ENCODE measurements at places on chromosomes 4 and X.

DNA sequence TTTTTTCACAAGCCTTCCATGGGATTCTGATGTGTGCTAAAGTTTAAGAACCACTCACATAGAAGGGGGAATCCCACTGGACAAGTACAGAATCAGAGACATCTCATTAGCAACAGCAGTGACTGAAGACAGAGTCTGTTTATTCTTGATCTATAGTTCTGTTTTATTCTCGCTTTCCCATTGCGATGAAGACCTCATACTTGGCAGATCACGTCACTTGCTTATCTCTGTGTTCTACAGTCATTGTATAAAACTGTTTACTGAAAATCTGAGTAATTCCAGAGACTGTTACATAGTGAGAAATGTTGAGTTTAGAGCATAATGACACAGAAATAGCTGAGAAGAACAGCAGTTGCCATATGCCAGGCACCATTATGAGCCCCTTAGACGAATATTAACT, 185.5 kb downstream of the PTTG2 start:
- no peak for DNase-seq

- DNase-seq, result no peak
Measured at GRCh38 chr4:155402941-155403340, 26.2 kb upstream of the MAP9 start.

GRCh38 chrX:4627414-4627813, 914.0 kb upstream of the PRKX start:
- DNase-seq, result no peak

- DNase-seq, result no peak
Measured at GRCh38 chr4:64617800-64618199, 208.6 kb upstream of the TECRL start.

- peak; percentile 33 for DNase-seq
Measured at GRCh38 chr4:109969919-109970318, 57.2 kb downstream of the EGF start.

DNA sequence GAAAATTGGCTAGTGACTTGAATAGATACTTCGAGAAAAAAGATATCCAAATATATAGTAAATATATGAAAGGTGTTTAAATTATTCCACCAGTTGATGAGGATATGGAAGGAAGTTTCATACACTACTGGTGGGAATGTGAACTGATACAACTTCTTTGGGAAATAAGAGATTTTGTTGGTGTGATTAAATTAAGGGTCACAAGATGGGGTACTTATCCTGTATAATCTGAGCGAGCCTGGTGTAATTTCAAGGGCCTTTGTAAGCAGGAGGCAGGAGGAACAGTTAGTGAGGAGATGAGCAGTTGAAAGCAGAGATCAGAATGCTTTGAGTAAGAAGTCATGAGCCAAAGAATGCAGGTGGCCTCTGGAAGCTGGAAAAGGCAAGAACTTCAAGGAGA, 192.2 kb downstream of the KCTD8 start:
- no peak for DNase-seq

- DNase-seq, result peak; percentile 32
Measured at GRCh38 chr4:39045827-39046221, 13.6 kb upstream of the TMEM156 start.

DNA sequence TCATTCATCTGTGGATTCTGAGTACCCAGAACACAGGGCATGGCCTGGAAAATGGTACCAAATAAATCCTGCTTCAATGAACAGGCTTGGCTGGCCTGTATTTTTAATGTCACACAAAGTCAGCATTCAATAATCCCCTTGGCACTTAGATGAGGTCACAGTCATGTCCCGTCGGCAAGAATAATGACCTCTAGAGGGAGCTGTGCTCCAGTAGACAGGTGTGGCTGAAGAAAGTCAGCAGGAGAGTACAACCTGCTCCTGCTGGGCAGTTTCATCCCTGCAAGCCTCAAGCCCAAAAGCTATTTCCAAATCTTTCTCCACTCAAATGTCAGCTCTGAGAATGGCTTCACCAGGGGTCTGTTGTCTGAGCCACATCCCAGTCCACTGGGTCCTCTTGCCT, 404.0 kb upstream of the F9 start:
- DNase-seq, result no peak

DNA sequence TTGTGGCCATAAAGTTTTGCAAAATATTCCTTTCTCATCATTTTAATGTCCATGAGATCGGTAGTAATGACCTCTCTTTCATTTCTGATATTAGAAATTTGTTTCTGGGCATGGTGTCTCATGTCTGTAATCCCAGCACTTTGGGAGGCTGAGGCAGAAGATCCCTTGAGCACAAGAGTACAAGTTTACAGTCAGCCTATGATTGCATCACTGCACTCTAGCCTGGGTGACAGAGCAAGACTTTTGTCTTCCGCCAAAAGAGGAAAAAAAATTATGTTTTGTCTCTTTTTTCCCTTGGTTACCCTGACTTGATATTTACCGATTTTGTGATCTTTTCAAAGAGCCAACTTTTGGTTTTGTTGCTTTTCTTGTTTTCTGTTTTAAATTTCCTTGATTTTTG, 10.8 kb upstream of the NKAP start:
- DNase-seq, result no peak

GRCh38 chr4:1866189-1866661, 5.0 kb upstream of the NSD2 start:
- DNase-seq, result no peak

DNA sequence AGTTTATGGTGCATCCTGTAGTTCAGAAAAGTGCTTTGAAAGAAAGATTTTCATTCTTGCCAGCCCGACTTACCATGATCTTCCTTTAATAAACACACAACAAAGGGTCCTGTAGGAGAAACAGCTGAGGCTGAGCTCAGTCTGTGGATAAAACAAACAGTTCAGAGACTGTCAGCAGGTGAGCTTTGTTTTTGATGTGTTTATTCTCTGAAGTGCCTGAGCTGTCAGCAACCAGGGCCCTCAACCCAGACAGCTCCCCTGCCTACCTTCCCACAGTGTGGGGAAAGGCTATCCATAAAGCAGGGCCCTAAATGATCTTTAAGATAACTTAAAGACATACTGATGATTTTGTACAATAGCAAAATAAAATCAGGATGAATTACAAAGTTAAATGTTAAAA, 459.2 kb upstream of the GALNT7 start:
- no peak for DNase-seq

DNA sequence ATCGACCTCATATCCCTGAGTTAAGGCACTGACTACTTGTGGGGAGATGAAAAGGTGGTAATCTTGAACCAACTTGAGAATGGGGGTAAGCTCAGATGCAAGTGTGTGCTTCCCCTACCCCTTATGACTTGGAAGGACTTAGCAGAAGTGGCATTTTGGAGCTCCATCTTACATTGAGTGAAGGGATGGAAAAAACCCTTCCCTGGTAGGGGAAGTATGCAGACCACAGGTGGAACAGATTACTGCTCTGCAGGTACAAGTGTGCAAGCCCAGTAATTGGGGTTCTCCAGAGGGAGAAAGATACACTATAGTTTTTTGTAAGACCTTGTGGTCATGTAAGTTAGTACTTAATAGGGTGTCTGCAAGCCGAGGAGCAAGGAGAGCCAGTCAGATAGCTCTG, 12.2 kb upstream of the WDR1 start:
- no peak for DNase-seq

DNA sequence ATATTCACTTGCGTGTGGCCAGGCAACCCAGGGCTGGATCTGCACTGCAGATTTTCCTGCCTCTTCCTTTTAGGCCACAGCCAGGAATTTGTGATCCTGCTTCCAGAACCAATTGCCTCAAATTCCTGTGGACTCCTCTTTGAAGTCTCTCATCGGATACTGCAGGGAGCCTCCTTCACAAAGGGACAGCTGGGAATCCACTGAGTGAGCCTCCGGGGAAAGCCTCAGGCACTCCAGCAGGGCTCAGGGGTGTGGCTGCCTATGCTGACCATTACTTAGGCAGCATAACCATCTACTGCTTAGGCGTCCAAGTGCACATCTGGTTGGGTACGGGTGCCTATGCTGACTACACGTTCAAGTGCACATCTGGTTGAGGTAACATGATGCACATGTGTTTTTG, 321.5 kb downstream of the NLGN4X start:
- DNase-seq, result no peak

GRCh38 chr4:14790494-14790893, 211.8 kb upstream of the CPEB2 start:
- no peak for DNase-seq

GRCh38 chr4:87967193-87967592, 8.3 kb upstream of the SPP1 start:
- no peak for DNase-seq

GRCh38 chrX:11664211-11665167, 1.2 kb downstream of the ARHGAP6 start:
- DNase-seq, result no peak

GRCh38 chr4:3239303-3239702, 9.7 kb upstream of the MSANTD1 start:
- no peak for DNase-seq

- DNase-seq, result no peak
Measured at GRCh38 chr4:181507938-181508337, 735.3 kb upstream of the TENM3 start.

DNA sequence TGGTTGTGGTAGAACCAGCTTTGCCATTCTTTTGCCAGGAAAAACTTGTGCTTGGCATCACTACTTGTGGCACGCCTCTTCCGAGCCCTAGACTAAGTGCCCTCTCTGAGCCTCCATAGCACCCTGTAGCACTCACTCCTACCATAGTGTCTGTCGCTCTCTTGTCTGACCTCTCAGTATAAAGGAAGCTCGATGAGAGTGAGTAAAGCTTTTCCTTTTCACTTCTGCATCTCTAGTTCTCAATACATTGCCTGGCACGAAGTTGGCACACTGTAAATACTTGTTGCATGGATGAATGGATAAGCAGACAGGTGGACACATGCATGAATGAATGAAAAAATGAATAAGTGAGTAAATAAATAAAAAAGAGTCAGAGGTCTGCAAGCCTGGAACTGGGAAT, 48.3 kb downstream of the TLR10 start:
- DNase-seq, result no peak

DNA sequence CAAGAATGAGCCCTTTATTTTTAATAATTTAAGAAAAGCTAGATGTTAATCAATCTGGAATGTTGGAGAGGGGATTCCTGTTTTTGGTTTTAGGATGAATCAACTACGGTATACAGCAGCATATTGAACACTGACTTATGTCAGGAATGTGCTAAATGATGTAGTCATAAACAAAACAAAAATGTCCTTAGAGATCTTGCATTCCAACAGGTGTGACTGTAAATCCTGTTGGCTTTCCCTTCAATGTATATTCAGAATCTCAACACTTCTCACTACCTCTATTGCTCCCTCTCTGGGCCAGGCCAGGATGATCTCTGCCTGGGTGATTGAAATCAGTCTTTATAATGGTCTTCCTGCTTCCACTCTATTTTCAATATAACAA, 37.8 kb upstream of the BDH2 start:
- DNase-seq, result no peak
